Activated CD4-positive, alpha-beta T cell treated with anti-CD3 and anti-CD28 coated beads, Interleukin-2, amount 10 ng/mL, durations not matched to agents 7 days and 5 days (primary cell): ENCODE measurements at places on chromosomes 2 and 18. TPM values are rescaled to one million over a fixed set of nuclear protein-coding genes. Genes with fewer than 3 reads are reported as not detected.

- no peak for DNase-seq
These were observed 163.3 kb downstream of the METTL4 start for GRCh38 chr18:2407961-2408360.

DNA sequence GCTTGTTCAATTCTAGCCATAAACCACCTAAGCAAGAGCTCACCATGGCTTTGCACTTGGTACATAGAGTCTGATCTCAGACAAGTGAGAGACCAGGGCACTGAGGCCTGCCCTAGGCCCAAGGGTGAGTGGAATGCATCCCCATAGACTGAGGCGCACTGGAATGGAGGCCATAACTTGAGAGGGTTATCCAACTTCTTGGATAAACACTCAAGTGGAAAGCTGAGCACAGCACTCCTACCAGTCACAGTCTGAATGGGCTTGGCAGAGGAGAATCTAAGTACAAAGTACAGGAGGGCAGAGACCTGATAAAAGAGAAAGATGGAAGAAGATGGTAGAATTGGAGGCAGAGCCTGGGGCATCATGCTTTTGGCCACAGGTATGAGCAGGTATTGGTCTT is 30.4 kb upstream of the CASP10 start:
- DNase-seq: no peak

DNA sequence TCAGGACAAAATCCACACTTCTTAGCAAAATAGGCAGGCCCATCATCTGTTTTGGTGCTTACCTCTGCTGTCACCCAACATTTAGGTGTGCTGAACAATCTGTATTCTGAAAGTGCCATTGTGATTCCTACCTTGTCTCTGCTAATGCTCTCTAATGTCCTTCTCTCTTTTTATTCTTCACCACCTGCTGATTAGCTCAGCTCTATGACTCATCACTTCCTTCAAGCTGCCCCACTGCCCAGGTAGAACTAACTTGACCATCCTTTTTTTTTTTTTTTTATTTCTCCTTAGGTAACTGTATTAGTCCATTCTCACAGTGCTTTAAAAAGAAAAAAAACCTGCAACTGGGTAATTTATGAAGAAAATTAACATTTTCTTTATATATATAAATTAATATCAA is 478.7 kb upstream of the POU3F3 start:
- no peak for DNase-seq

- no peak for DNase-seq
These were observed 101.7 kb downstream of the ANKRD44 start for GRCh38 chr2:197208841-197209240.

DNA sequence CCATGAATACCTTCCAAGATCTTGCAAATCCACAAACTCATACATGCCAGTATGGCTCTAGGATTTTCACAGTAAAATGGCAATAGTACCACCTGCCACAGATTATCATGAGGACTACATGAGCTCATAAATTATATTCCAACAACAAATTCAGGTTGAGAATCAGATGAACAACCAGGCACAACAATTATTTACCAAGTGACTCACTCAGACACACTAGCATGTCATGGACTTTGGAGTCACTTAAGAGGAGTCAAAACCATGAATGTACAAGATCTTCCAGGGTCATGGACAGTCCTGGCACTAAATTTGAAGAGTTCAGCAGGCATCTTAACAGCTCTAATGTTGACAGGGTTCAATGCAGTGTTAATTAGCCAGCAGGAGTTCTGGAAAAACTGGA is 34.4 kb upstream of the BZW1 start:
- DNase-seq: no peak

- DNase-seq: no peak
These were observed 88.8 kb downstream of the CRIM1 start for GRCh38 chr2:36444216-36444936.

GRCh38 chr2:240323601-240324291 is 111.7 kb upstream of the GPC1 start:
- no peak for DNase-seq

GRCh38 chr18:49874238-49874637 is 60.9 kb upstream of the ACAA2 start:
- DNase-seq: no peak

GRCh38 chr18:43277164-43277600 is at the start of gene SYT4:
Gene SYT4, minus strand, starts transcription at chr18:43277490. Its CDS starts 209 bp downstream, at chr18:43277281.
- no peak for DNase-seq

DNA sequence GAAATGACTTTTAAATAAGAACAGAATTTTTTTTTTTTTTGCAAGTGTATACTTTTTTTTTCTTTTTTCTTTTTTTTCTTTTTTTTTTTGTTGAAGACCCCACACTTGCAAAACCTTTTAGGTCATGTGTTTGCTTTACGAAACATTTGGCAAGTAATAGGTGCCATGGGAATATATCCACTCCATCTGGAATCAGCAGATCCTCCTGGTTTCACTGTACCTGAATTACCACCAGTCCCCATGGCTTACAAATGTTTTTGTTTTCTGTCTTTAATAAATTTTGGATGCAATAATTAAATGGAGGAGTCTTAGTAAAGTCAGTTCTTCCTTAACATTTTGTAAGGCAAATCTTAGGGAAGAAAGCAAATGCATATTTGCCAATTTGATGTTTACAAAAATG is 559.7 kb upstream of the ZEB2 start:
- DNase-seq: no peak

DNA sequence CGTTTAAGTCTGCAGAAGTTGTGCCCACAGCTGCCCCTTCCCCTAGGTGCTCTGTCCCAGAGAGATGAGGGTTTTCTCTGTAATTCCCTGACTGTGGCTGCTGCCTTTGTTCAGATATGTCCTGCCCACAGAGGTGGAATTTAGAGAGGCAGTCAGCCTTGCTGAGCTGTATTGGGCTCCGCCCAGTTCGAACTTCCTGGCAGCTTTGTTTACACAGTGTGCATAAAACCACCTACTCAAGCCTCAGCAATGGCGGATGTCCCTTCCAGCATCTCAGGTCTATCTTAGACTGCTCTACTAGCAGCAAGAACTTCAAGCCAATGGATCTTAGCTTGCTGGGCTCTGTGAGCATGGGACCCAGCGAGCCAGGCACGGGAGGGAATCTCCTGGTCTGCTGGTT is 48.1 kb downstream of the LHCGR start:
- peak; percentile 33 for DNase-seq

GRCh38 chr2:191452065-191452464 is 206.9 kb downstream of the MYO1B start:
- DNase-seq: no peak

DNA sequence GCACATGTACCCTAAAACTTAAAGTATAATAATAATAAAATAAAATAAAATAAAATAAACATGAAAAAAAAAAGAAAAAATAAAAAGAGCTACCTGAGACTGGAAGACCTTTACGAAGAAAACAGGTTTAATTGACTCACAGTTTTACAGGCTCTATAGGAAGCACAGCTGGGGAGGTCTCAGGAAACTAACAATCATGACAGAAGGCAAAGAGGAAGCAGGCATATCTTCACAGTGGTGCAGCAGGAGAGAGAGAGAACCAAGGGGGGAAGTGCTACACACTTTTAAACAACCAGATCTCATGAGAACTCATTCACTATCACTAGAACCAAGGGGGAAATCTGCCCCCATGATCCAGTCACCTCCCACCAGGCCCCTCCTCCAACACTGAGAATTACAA is 379.3 kb upstream of the VWC2L start:
- no peak for DNase-seq

DNA sequence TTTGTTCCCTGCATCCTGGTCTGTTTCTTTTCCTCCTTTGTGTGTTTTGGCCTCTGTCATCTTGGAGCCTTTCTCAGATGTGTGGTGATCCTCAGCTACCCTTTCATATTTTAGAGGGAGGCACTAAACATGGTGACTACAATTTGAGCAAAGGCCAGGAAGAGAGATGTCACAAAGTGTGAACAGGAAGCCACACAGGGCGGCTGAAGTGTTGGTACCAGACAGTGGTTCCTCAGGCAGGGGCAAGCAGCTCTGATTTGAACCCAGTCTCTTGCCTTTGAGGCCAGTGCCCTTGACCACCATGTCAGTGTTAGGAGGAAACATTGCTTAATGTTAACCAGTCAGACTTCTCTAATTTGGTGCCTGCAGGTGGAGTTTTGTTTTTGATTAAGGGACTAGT is 9.2 kb downstream of the LRRFIP1 start:
- no peak for DNase-seq

- DNase-seq: no peak
These were observed 58.6 kb downstream of the GRB14 start for GRCh38 chr2:164562666-164563065.

- no peak for DNase-seq
These were observed 54.9 kb downstream of the DSC3 start for GRCh38 chr18:30987467-30988241.

- peak; percentile 14 for DNase-seq
These were observed 10.5 kb downstream of the DRC1 start for GRCh38 chr2:26412091-26412673.

DNA sequence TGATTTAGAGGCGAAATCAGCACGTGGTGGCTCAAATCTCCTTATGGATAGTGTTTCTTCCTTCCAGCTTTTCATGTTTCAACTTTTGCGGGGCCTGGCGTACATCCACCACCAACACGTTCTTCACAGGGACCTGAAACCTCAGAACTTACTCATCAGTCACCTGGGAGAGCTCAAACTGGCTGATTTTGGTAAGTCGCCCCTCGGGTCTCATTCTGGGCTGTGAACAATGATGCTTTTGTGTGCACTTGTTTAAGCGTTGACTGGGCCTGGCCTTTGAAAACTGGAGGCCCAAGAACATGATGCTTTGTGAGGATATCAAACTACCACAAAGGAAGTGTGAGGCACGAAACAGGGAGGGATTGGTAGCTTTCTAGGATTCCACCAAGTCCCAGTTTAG is 27.4 kb downstream of the CDK15 start:
- DNase-seq: no peak

GRCh38 chr2:241558532-241559322 is at the start of gene BOK:
Gene BOK, plus strand, starts transcription at chr2:241558745. Its CDS starts 739 bp downstream, at chr2:241559484.
- DNase-seq: no peak

DNA sequence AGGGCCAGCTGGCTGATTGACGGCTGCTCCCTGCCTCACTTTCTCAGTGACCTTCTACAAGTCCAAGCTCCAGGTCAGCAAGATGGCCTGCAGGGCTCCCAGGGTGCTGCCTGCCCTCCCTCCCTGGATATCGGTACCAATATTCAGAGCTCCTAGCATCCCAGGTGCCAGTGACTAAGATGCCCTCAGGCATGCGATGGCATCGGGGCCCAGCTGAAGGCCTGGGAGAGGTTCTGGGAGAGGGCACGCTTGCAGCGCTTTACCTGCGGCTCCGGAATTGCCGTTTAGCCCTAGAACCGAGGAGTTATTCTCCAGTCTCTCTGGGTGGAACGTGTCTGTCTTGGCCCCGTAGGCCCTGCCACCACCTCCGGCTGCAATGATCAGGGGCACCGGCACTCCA is 116.8 kb downstream of the CLIP4 start:
- DNase-seq: no peak

DNA sequence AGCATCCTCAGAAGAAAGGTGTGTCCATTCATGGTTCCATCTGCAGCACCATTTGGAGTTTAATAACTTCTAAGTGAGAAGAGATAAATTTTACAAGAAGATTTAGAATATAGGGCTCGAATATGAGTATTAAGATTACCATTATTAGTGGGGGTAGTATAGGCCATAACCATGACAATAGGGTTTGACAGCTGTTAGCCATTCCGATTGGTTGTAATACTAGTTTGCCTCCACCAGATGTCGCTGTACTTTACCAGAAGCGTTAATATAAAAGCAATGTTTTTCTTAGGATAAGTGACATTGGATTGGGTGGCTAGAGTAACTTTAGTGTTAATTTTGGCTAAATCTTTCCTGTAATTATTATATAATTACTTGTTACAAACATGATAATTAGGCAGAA is 107.5 kb upstream of the SRD5A2 start:
- no peak for DNase-seq

DNA sequence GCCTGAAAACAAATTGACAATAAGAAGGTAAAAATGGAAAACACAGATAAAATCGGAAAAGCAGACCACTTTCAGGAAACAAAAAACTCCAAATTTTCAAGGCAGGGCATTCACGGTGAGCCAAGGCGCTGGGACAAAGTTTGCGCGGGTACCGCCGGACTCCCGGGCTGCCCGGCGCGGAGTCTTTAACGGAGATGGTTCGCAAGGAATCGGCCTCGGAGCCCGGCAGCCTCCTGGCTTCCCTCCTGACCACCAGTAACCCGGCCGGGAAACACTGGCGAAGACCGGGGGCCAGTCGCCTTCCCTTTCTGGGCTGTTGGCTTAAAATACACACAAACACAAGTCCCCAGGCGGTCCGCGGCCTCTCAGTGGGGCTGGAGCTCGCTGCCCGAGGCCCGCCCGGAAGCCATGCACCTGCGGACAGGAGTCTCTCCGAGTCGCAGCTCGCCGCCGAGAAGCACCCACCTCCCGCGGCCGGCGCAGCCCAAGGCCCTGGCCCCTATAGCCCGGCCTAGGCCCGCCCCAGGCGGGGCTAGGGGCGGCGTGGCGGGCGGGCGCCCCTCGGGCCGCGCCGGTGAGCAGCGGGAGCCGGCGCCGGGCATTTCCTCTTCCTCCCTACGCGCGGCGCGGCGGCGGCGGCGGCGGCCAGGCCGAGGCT is 622 bp upstream of the KCMF1 start:
- DNase-seq: peak; percentile 60

GRCh38 chr2:44936715-44937687 is 4.5 kb upstream of the SIX3 start:
- DNase-seq: no peak

- DNase-seq: no peak
These were observed 50.6 kb upstream of the IKZF2 start for GRCh38 chr2:213202011-213202410.

GRCh38 chr18:53417003-53417402 is 807.5 kb downstream of the MBD2 start:
- DNase-seq: no peak

DNA sequence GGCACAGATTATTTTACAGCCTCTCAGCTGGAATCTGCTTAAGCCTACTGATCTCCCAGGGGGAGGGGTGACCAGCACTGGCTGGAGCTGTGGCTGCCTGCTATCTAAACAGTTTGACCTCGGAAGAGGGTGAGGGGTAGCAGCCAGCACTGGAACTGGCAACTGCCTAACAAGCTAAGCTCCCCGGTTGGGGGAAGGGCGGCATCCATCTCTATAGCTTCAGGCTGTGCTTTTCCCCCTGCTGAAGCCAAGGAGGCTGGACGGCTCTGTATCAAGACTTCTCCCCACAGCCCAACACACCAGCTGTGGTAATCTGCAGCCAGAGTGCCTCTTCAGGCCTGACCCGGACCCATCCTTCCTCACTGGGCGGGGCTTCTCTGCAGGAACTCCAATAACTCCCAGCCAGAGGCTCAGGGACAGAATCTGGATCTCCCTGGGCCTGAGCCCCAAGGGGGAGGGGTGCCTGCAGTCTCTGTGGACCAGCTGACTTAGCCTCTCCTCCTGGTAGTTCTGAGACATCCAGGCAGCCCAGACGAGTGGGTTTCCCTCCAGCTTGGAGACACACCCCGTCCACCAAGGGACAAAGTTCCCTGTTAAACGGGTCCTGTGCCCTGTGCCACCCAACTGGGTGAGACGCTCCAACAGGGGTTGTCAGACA is 560.2 kb downstream of the LRP1B start:
- DNase-seq: no peak

Gene FOXI3
- not detected for total RNA-seq

Gene GPAT2
- total RNA-seq: 5.3 TPM

Gene CDK5R2
- not detected for total RNA-seq

Gene AKAIN1
- not detected for total RNA-seq

Gene DLGAP1
- total RNA-seq: not detected

Gene KCNS3
- total RNA-seq: not detected

Gene STK39
- 31.4 TPM for total RNA-seq

Gene BOK
- not detected for total RNA-seq

Gene LAMA1
- not detected for total RNA-seq

Gene EPB41L5
- 3.7 TPM for total RNA-seq
